CMK (cell line): ENCODE measurements at places on chromosomes 5 and 9.

DNA sequence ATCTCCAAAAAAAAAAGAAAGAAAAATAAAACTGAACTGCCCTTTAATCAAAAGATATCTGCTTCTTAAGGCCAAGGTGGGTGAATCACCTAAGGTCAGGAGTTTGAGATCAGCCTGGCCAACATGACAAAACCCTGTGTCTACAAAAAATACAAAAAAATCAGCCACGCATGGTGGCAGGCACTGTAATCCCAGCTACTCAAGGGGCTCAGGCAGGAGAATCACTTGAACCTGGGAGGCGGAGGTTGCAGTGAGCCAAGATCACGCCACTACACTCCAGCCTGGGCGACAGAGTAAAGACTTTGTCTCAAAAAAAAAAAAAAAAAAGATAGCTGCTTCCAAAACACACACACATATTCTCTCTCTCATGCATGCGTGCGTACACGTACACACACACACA, 17.8 kb downstream of the SCAI start:
- DNase-seq = no peak

DNA sequence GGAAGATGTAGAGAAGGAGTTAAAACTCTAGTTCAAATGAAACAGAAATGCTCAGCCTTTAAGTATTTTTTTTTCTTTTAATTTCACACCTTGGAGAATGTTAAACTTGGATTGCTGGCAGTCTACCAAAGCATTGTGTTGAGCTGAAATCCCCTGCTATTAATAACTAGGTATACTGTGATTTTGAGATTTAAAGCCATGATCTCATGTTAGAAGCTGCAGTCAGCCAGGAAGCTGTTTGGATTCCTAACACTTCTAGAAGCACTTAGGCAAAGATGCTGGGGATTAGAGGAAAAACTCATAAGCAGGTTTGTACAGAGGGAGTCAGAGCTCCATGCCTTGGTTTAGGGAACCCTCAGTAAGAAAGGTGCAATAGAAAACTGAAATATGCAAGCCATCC, 141.4 kb downstream of the KIF4B start:
- no peak for DNase-seq

DNA sequence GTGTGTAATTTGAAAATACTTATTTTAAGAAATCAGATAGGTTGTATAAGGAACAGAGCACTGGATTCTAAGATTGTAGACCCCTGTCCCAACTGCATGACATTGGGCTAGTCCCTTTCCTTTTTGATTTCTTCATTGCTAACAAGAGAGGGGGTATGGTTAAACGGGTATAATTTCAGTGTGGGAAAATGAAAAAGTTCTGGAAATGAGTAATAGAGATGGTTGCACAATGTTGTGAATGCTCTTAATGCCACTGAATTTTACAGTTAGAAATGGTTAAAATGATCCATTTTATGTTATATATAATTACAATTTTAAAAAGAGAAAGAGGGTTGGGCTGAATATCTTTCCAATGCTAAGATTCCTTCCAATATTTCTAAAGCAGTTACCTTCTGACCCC, 103.3 kb upstream of the LHFPL2 start:
- no peak for DNase-seq

DNA sequence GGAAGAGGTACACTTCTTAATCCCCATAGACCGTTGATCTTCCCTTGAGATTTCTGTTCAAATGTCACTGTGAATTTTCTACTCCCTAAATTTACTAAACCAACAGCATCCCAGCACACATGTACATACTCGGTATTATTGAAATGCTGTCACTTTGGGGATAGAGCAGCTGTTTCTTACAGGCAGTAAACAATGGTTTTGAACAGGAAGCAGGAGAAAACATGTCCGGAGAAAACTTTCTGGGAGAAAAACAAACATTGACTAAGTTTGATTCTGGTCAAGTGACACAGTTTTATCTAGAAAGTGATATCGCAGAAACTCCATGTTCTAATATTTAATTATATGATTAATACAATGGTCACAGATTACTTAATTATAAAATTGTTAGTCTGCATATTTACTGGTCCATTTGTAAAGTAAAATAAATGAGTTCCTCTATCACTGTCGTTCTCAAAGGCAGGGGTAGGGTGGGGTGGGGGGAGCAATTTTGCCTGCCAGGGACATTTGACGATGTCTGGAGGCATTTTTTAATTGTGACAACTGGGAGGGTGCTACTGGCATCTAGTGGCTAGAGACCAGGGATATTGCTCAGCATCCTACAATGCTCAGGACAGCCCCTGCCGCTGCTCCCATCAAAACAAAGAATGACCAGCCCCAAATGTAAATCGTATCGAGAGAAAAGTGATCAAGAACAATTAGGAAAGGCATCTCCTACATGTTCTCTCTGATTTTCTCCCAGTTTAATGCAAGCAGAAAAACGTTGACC, 12.2 kb downstream of the TAS2R1 start:
- no peak for DNase-seq

- no peak for DNase-seq
Measured at GRCh38 chr9:89935801-89936200, 331.0 kb downstream of the GADD45G start.

- DNase-seq = no peak
Measured at GRCh38 chr9:101388507-101388993, 3.7 kb upstream of the BAAT start.

DNA sequence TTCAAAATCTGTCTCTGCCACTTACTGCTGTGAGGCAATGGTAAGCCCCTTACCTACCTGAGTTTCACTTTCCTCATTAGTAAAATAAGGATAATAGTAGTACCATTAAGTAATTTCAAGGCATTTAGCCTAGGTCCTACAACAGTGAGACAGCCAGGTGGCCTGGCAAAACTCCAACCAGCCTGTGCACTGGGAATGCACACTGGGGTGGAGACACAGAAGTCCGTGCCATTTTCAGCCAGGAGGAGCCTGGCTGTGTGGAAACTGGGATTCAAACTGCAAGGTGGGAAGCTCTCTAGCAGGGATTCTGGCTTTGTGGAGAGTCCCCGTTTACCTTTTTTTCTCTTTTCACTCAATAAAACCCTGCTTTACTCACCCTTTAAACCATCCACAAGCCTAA, 630.4 kb downstream of the PRELID2 start:
- no peak for DNase-seq

DNA sequence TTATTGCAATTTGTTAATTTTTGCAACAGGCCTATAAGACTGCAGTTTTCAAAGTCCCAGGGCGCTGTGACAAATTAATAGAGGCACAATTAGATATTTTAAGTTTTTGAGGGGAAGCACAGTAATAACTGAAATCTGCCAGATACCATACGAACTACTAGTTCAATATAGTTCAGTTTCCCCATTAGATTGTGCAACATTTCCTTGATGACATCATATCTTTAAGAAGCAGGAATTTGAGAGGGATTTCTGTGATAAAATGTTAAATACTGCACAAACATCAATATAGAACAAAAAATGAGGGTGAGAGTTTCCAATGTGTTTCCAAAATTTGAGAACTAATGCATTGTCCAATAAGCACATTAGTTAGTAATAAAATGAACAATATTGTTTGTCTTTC, 56.7 kb upstream of the GRIN3A start:
- DNase-seq = no peak

DNA sequence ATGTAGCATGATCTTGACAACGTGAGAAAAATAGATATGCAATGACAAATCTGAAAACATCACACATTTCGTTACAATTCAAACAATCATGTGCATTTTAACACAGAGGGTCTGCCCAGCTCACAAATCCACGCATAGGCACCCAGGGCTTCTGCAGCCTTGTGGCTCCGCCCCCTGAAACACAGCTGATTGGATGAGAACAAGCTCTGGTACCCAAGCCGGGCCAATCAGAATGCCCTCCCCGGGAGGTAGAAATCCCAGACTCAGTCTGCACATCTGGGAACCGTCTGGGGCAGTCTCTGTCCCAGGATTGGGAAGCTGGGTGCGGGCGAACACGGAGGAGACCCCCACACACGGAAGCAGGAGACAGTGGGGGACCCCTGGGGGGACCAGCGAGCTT, 137.5 kb downstream of the GAPVD1 start:
- DNase-seq = no peak

DNA sequence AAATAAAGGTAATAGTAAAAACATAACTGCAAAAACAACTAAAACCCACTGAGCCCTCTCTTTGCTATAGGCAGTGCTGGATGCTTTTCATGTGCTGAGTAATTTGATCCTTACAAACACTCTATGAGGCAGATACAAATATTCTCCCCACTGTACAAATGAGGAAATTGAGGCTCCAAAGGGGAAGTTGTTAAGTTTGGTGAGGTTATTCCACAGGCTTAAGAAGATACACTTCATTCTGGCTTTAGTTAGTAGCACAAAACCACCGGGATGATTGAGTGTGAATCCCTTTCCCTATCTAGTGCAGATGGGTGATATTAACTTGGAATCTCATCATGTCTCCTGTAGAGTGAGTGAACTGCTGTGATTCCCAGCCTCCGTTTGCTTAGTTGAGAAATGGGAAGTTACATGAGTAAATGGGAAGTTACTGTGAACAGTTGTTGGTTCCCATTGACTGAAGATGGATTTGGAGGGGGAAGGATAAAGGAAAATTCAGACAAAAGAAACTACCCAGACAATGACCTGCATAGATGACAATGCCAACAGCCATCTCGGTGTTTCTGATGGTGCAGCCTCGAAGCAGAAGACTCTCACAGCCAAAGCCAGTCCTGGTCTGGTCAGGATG, 208.3 kb downstream of the ATP10B start:
- no peak for DNase-seq

DNA sequence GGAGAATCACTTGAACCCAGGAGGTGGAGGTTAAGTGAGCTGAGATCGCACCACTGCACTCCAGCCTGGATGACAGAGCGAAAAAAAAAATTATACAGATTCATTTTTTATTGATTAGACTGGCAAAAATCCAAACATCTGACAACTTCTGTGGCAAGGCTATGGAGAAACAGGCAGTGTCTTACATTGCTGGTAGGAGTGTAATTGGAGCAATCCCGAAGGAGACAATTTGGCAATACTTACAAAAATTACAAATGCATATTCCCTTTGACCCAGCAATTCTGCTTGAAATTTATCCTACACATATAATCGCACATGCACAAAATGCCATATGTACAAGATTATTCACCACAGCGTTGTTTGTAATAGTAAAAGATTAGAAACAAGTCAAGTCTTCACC, 86.8 kb downstream of the MAPKAP1 start:
- no peak for DNase-seq

DNA sequence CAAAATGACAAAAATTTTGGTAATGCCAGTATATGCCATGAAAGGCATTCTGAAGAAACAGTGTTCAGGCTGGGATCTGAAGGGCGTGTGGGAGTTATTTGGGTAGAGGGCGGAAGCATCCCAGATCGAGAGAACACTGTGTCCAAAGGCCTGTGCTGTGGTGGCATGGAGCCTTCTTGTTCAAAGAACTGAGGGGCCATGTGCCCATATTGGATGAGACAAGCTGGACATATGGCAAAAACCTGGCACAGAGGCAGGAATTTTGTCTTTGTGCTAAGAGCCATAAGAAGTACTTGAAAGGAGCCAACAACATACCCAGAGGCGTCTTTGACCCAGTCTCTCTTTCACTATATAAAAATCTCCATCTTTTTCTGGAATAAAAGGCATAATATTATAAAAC, 128.0 kb downstream of the SYK start:
- no peak for DNase-seq

GRCh38 chr5:171525085-171525484, 105.6 kb downstream of the FGF18 start:
- DNase-seq = no peak

- no peak for DNase-seq
Measured at GRCh38 chr5:32298059-32298415, 14.7 kb downstream of the MTMR12 start.

GRCh38 chr5:154087260-154087659, 48.5 kb downstream of the MFAP3 start:
- no peak for DNase-seq

DNA sequence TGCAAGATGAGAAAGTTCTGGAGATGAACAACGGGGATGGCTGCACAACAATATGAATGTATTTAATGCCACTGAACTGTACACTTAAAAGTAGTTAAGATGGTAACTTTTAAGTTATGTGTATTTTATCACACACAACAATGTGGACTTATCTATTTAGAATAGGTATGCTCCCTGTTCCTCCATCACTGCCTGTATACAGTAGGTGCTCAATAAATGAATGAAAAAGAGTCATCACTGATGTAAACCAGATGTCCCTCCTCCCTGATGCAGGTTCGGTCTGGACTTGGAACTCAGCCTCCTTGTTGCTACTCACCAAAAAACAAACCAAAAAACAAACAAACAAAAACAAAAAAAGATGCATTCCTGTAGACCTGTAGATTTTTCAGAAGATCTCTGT, 65.9 kb upstream of the BOD1 start:
- DNase-seq = no peak

GRCh38 chr5:131022811-131023497, 142.1 kb downstream of the HINT1 start:
- no peak for DNase-seq

DNA sequence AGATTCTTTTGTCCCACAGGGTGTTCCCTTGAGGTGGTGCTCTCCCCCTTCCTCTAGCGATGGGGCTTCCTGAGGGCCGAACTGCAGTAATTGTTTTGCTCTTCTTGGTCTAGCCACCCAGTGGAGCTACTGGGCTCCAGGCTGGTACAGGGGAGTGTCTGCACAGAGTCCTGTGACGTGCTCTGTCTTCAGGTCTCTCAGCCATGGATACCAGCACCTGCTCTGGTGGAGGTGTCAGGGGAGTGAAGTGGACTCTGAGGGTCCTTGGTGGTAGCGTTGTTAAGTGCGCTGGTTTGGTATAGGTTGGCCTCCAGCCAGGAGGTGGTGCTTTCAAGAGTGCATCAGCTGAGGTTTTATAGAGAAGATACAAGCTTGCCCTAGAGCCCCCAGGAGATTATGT, 20.4 kb upstream of the CEP72 start:
- no peak for DNase-seq

DNA sequence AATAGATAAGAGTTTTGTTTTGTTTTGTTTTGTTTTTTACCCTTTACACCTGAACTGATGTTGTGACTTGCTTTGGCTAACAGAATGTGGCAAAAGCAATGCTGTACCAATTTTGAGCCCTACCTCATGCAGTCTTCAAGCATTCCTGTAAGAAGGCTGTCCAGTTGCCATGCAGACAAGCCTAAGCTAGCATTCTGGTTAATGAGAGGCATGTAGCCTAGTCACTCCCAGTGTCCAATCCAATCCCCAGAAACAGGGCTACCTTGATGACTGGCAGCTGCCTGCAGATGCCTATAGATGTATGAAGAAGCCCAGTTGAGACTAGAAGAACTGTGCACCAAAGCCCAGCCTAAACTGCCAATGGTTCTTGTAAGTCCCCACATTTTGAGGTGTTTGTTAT, 9.4 kb upstream of the EFNA5 start:
- DNase-seq = no peak

- DNase-seq = no peak
Measured at GRCh38 chr5:80190960-80191359, 64.9 kb downstream of the SERINC5 start.

GRCh38 chr9:116066221-116066620, 87.4 kb upstream of the PAPPA start:
- no peak for DNase-seq

- no peak for DNase-seq
Measured at GRCh38 chr5:53446908-53447307, 33.5 kb upstream of the FST start.

- DNase-seq = no peak
Measured at GRCh38 chr9:95980262-95981125, 105.0 kb downstream of the ERCC6L2 start.

- no peak for DNase-seq
Measured at GRCh38 chr9:33306037-33306436, 15.7 kb downstream of the NFX1 start.

GRCh38 chr5:133758641-133759040, 146.3 kb upstream of the FSTL4 start:
- no peak for DNase-seq

- no peak for DNase-seq
Measured at GRCh38 chr9:27499451-27499850, 24.6 kb upstream of the IFNK start.
